RPMI7951 (cell line): ENCODE measurements at places on chromosomes 6 and 20. TPM values are rescaled to one million over a fixed set of nuclear protein-coding genes. Genes with fewer than 3 reads are reported as not detected.
A peak's percentile ranks its signal among the peaks of the same experiment; 100 is the strongest.

DNA sequence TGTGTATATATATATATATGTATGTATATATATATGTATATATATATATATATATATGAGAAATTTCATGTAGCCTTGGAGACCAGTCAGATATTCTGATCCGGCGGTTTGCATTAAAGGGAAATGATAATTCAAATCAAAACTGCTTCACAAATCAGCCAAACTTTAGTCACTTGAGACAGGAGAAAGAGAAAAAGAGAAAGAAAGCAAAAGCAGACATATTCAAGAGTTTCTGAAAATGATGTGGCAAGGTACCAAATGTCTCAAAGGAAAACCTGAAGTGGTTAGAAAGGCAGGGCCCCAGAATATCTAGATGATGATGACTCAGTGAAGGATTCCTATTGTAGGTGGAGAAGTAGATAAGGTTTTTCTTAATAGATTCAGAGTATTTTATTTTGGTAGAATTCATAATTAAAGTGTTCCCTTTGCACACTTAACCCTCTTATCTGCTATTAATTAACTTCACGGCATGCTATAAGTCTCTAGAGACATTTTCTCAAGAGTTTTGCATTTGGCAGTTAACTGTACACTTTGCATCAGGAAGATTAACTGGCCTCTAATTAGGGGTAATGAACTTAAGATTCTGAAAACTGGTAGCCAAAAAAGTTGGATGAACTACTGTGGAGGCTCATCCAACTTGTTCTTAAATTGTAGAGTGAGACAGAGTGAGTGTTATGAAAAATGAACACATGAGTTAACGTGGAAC lies 50.1 kb upstream of the ASF1A start:
- no peak for DNase-seq

- DNase-seq = no peak
These were observed 746.8 kb downstream of the HDGFL1 start for GRCh38 chr6:23316131-23316530.

DNA sequence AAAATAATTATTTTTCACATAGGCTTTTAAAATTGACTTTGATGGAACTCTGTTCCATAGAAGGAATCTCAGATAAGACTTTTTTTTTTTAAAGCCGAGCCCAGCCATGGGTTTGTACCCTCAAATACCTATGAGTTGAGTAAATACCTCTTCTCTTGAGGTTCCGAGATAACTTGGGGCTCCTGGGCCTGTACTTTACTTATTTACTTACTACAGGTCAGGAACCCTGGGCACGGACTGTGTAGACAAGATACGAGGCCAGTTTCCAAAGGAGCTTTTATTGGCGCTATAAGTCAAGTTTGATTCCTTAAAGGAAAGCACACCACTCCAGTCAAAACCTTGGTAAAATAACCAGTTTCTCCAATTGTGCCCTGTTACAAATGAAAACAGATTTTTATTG lies 7.5 kb downstream of the AFG1L start:
- DNase-seq = no peak

GRCh38 chr6:44487586-44487985 lies 100.1 kb downstream of the CDC5L start:
- DNase-seq = peak; percentile 65

- DNase-seq = no peak
These were observed at the start of gene PACSIN1 for GRCh38 chr6:34465531-34466241. Gene PACSIN1 (plus strand): TSS chr6:34466076. CDS start chr6:34526306, 60,230 bp downstream.

DNA sequence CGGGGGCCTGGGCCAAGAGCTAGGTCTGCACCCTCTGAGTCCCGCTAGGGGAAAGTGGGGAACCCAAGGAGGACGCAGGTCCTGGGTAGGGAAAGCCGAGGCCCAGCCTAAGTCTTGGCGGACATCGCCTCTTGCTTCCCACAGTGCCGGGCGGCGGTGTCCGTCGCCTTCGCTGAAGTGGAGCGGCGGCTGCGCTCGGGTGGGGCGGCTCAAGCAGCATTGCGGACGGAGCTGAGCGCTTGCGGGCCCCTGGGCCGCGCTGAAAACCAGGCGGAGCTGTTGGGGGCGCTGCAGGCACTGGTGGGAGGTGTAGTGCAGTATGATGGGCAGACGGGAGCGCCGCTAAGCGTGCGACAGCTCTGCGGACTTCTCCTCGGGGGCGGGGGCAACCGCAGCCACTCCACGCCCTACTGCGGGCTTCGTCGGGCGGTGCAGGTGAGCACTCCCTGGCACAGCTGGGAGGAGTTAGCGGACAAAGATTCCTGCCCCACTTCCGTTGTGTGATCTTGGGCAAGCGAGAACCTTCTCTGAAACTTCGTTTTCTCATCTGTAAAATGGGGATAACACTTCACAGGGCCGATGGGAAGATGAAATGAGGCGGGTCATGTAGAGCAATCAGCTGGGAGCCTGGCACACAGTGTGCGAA lies 4.2 kb downstream of the PRSS16 start:
- DNase-seq = peak; percentile 47

- DNase-seq = no peak
These were observed 10.1 kb upstream of the C20orf204 start for GRCh38 chr20:64025826-64026412.

DNA sequence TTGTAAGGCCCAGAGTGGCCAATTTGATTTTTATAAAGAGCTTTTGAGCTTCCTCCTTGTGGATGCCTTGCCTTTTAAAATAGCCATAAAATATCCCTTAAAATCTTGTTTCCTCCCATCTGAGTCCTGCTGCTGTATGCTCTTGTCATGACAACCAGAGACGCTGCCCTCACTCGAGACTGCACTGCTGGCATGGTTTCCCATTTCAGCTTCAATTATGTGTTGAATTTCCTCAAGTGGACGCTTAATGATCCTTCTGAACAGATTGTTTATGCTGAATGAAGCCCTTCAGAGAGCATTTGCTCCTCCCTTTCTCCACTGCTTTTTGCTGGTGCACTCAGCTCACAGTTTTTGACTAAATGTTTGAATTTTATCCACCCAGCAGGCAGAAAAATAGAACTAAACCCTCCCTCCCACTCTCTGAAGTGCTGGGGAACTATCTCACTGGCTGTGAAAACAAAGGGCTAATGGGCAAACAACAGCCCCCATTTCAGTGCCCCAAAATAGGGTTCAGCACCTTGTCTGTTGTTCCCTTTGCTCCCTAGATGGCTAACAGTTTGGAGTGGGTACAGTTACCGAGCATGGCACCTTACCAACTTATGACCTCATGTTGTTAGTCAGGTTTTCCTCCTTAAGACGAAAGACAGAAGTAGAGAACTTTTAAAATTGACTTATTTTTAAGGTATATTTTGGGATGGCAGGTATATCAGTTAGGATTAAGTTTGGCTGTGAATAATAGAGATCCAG lies 45.5 kb upstream of the RNF8 start:
- DNase-seq = no peak

GRCh38 chr20:51540580-51540979 lies 1.9 kb downstream of the NFATC2 start:
- DNase-seq = peak; percentile 28

GRCh38 chr6:36852481-36853147 lies 13.4 kb upstream of the CPNE5 start:
- DNase-seq = peak; percentile 56

DNA sequence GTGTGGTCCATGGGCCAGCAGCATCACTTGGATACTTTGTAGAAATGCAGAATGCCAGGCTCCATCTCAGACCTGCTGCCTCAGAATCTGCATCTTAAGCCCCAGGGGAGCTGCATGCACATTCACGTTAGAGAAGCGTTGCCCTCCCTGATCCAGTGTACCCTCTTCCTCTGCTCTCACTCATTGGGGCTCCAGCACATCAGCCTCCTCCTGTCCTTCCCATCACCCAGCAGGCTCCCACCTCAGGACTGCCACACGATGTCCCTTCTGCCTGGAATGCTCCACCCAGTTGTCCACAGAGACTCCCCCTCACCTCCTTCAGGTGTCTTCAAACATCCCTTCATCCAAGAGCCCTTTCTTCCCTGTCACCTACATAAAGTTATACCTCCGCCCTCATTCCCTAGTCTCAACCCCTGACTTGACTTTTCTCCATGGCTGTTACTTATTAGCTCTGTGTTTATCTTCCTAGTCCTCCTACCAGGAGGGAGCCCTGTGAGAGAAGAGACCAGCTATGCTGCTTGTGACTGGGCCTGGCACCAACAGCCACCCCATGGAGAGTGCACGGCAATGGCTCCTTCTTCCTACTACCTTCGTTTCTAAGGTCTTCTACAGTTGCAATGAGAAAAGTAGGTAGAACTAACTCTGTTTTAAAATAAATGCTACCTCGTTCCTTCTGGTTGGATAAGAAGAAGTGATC lies 3.3 kb upstream of the ACSS1 start:
- no peak for DNase-seq

- peak; percentile 92 for DNase-seq
These were observed 44.8 kb downstream of the AGPAT4 start for GRCh38 chr6:161228921-161229591.

- DNase-seq = no peak
These were observed 10.5 kb upstream of the AVP start for GRCh38 chr20:3094848-3095629.

GRCh38 chr6:14354919-14355572 lies 237.5 kb downstream of the CD83 start:
- DNase-seq = peak; percentile 92

DNA sequence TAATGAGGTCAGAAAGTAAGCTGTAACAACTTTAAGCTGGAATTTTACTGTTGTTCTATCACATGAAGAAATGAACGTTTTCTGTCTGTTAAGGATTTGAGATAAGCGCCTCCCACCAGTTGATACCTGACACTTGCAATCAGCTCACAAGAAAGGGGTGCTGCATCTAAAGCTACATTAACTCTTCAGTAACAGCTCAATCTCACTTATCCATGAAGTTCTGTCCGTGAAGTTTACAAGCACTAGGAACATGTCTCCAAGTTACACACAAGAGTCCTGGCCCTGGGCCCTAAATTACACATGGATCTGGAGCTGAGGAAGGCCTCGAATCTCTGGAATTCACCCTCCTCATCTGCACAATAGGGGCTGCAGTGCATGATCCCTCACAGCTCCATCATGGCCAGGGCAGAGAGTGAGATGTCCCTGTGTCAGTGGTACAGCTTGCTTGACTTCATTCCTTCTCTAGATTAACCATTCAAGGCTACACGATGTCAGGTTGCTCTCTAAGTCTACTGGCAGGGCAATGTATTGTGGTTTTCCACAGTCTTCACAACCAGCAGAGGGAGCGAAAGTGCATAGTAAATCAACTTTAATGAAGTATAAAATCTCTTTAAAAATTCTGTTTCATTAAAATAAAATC lies 182.4 kb upstream of the MCHR2 start:
- peak; percentile 65 for DNase-seq

- DNase-seq = no peak
These were observed 197.9 kb downstream of the LRFN2 start for GRCh38 chr6:40389254-40389653.

Gene KIFC1
- 125 and 128 TPM in 2 replicates for total RNA-seq

Gene NKAIN2
- not detected in 2 replicates for total RNA-seq

Gene IL17F
- not detected in 2 replicates for total RNA-seq

Gene RSPO4
- total RNA-seq = 0.20 TPM in 1 of 2 replicates, not detected in the other

Gene PRDM13
- total RNA-seq = under 0.01 TPM in 1 of 2 replicates, not detected in the other

Gene RNF182
- total RNA-seq = 12.7 and 17.0 TPM in 2 replicates
